RPMI8226 (cell line): ENCODE measurements at places on chromosomes 5 and 9.
A peak's percentile ranks its signal among the peaks of the same experiment; 100 is the strongest.

DNA sequence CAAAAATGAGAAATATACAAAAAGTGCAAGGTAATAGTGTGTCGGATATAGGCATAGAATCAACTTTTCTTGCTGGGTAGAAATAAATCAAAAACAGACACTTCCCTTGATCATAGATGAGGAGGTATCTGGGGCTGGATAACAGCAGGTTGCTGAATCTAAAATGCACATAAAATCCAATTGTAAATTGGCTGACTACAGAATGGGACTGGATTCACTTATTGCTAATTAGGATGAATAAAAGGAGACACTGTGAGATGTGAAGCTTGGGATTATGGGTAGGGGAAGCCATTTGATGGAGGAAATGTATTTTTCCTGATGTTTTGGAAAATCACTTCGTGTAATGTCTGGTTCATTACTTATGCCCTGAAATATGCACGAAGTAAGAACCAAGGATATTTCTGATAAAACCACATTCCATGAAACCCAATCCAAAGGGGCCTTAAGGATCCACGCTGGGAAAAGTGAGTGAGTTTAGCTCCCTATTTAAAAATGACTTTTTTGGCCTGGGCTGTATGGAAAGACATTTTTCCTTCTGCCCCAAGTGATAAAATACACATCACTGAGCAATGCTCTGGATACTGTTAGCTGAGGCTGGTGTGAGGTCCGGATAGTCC is 136.1 kb downstream of the MARCHF11 start:
- DNase-seq = no peak

DNA sequence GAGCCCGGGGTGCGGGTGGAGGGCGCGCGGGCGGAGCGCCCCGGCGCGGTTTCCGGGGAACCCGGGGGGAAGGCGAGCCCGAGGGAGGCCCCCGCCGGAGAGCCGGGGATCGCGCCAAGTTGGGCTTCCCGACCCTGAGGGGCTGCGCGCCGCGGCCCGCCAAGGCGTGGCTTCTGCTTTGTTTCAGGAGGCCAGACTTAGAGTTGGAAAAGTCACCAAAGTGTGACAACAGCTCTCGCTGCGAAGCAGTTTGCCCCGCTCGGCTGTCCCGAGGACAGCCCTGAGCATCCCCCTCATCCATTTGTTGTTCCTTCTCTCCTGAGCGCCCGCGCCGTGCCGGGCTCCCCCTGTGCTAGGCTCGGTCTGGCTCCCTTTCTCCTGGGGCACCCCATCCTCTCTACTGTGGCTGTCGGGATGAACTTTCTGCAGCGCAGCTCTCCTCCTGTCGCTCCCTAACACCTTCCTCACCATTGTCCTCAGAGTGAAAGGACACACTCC is 410 bp downstream of the GLIPR2 start:
- no peak for DNase-seq

- DNase-seq = no peak
These were observed 80.2 kb downstream of the FNIP1 start for GRCh38 chr5:131716650-131717049.

DNA sequence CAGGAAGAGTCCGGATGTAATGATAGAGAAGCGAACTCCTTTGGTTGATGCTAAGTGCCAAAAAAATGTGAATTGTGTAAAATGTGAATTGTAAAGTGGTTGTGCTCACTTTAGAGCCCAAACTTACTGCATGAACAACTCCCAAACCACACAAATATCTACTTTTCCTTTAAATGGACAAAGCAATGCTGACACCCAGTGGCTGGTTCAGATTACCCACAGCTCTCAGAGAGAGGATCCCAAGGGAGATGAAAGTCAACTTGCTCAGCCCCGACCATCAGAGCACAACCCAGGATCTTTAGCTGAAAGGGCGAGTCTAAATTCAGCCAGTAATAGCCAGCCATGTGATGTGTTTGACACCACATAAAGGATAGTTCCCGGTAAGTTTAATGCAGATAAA is 133.7 kb downstream of the NMUR2 start:
- DNase-seq = peak; percentile 18

DNA sequence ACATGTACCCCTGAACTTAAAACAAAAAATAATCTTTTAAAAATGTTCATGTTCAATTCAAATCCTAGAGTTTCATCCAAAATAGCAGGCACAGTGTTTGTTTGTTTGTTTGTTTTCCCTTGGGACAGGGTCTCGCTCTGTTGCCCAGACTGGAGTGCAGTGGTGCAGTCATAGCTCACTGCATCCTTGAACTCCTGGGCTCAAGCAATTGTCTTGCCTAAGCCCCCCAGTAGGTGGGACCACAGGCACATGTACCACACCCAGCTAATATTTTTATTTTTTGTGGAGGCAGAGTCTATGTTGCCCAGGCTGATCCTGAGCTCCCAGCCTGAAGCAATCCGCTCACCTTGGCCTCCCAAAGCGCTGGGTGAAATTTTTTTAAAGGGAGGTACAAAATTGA is 5.0 kb upstream of the POLR1E start:
- DNase-seq = no peak

GRCh38 chr5:78613151-78613533 is 35.4 kb downstream of the LHFPL2 start:
- DNase-seq = no peak

DNA sequence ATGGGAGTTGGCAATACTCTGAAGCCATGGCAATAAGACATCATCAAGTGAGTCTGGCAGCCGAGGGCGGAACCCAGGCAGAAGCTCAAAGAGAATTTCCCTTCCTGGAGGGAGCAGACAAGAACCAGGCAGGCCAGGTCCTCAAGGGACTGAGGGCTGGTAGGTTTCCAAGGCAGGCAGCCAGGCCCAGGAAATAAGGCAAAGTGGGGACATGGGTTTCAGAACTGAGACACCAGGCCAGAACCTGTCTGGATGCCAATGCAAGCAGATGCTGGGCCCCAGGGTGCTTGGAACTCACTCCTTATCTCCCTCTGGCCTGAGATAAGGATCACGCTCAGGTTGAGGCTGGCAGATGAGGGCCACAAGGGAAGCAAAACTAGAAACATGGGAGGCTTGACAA is 8.9 kb downstream of the TSSK1B start:
- DNase-seq = no peak

- peak; percentile 89 for DNase-seq
These were observed 203.4 kb downstream of the MCTP1 start for GRCh38 chr5:95081500-95081960.

GRCh38 chr9:121557581-121558447 is 58.2 kb upstream of the GGTA1 start:
- DNase-seq = no peak

DNA sequence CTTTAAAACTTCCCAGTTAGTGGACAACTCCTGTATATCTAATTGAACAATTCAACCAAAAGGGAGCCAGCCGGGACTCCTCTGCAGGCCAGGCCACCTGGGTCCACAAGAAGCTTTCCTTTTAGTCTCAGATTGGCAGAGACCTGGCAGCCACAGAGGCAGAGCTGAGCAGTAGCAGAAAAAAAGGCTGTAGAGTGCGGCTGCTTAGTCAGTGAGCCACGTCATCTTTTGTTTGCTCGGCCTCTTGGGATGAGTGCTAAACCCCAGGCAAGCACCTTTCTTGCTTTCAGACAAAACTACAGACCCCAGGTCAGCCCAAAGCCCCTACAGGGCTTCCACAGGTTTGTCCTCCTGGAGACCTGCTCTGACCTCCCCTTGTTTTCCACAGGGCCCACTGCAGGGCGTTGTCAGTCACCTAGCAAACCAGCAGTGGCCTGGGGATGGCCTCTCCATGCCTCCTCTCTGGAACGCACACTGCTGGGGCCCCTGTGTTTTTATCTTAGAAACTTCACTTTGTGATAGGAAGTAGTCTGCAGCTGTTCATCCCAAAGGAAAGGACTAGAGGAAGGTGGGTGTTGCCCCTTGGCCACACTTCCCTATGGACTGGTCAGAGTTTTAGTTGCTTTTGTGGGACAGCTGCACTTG is 49.9 kb downstream of the SHB start:
- no peak for DNase-seq

DNA sequence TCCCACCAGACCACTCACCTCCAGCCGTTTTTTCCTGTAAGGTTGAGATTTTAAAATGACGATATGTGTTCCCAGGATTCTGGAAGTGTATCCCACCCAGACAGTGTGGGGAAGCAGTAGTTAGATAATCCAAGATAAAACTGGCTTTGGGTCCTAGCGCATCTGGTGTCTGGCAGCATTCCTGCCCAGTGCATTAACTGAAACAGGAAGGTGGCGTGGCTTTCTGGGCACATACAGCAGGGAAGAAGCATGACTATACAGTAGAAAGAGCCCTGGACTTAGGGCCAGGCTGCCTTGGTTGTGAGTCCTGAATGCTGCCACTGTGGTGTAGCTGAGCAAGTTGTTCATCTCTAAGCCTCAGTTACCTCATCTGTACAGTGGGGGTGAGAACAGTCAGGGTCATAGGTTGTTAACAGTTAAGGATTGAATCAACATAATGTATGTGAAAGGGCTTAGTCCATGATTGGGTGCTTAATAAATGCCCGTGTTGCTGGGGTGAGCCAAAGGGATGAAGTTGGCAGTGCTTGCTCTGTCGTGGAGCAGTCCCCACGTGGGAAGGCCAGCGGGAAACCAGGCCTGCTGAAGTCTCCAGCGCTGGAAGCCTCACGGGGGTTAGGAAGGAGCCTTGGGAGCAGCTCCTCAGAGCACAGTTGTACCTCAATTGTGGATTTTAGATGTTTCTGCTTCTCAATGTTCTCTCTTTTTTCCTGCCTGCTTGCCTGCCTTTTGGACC is 18.0 kb downstream of the CLTA start:
- DNase-seq = no peak

- no peak for DNase-seq
These were observed 48.3 kb downstream of the GNAQ start for GRCh38 chr9:77983320-77983662.

DNA sequence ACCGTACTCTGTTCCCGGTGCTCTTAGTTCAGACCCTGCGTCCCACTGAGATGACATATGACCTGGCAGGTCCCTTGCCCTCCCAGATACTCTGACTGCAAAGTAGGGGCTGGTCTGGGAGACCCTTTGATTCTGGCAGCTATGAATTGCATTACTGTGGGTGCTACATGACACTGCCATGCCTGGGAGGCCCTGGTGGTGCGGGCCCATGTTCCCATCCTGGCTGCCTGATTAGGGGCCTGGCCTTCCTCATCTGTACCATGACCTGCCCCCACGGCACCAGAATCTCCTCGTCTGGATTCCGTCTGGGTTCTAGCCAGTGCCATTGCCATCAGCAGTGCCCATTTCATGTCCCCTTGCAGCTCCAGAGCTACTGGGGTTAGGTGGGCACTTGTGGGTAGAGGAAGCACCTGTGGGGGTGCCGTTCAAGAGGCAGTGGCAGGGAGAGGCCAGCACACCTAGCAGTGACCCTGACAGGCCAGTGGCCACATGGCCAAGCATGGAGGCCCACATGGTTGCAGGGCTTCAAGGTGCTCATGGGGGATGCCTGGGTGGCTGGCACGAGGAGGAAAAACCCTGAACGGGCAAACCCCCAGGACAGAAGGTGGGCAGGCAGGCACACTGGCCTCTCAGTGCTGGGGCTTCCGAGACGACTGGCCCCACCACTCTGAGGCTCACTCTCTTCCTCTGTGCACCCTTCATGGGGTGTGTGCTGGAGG is 69.7 kb downstream of the PHF2 start:
- DNase-seq = no peak

DNA sequence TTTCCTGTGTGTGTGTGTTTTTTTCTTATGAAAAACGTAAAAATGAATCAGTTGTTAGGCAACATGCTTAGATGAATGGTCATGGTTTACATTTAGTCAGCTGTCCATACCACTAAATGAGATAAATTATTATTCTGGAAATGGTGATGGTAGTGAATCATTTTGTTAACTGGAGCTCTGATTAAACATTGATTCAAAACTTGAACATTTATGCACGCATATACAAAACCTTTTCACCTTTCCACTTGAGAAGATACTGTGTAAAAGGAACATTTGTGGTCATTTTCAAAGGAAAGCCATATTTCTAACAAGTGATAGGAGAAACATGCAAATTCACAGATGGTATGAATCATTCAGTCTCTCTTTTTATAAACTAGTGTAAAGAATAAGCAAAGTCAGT is 162.0 kb downstream of the SLC25A46 start:
- no peak for DNase-seq

DNA sequence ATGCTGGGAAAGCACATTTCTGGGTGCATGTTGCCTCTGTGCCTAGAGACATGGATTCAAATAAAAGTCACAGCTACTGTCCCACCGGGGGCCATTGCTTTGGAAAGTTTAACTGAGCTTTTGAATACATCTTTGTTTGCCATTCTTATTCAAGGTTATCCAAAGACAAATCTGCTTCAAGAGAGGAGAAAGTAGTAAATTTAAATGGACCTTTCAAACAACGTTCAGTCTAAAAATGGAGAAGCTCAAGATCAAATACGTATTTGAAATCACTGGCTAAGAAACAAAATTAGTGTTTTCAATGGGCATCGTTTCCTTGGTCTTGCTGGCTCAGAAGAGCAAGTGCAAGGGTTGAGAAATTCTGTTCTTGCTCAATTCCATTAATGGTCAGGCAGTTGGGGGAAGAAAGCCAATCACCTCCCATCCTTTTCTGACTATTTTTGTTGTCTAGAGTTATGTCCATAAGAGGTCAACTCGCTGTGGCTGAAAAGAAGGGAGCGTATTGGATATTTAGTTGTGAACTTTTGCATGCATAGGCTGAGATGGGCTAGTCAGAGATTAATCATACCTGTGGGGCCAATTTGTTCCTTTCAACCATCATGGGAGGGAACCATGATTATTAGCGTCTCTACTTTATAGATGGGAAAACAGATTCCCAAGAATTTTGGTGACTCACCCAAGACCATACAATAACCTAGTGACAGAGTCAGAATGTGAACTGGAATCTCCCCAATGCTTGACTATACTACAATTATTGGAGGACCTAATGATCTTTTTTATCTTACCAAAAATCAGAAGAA is 276.2 kb upstream of the TNC start:
- no peak for DNase-seq

- no peak for DNase-seq
These were observed 50.3 kb downstream of the SAR1B start for GRCh38 chr5:134582281-134582680.
